Adipocyte (in vitro differentiated cells): ENCODE measurements at places on chromosomes 7 and 10.

DNA sequence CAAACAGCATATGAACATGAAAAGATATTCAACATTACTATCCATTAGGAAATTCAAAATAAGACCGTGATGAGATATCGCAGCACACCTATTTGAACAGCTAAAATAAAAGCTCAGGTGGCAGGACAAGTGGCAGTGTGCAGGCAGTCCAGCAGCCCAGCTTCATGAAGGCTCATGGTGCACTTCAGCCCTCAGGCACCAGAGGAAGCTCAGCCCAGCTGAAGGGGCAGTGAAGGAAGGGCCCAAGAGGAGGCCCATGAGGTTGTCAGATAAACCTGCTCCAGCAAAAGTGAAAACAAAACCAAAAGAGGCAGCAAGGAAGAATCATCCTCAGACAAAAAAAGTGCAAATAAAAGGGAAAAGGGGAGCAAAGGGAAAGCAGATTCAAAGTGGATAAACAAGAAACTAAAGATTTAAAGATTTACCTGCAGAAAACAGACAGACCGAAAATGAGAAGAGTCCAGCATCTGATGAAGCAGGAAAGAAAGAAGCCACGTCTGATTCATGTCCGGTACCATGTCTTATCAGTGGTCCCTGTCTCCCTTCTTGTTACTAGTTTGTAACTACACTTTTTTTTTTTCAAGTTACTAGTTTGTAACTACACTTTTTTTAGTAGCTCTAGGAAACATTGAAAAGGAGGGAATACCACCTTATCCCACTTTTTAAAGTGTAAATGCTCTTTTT, 15.0 kb upstream of the FAM24B start:
- DNase-seq = no peak

- no peak for DNase-seq
Measured at GRCh38 chr7:91512958-91513357, 248.7 kb downstream of the FZD1 start.

DNA sequence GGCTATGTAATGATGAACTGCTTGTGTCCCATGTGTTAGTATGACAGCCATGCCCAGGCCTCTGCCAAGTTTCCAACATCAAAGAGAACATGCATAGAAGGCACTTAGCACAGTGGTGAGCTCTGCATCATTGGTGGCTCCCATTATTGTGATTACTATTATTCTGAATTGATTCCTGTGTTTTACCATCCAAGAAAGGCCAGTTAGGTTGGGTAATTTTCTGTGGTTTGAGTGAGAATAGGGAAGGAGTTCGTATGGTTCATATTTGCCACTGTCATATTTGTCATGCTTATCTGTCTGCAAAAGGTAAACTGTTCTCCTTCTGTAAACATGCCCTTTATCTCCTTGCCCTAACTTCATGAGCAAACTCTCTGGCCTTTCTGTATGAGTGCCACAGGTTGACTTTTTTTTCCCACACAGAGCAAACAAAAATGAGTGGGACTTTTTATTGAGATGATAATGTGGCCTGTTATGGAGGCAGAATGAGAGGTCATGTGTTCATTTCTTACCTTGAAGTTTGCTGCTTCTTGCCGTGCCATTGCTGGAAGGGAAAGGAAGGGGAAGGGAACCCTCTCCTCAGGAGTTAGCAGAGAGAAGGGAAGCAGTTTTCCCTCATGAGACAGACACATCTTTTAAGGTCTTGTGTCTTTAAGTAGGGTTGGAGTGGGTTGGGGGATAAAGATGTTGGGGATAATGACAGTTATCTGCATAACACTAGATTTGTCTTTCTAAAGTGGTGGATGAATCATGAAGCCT, 301.9 kb downstream of the LRMDA start:
- DNase-seq = no peak

DNA sequence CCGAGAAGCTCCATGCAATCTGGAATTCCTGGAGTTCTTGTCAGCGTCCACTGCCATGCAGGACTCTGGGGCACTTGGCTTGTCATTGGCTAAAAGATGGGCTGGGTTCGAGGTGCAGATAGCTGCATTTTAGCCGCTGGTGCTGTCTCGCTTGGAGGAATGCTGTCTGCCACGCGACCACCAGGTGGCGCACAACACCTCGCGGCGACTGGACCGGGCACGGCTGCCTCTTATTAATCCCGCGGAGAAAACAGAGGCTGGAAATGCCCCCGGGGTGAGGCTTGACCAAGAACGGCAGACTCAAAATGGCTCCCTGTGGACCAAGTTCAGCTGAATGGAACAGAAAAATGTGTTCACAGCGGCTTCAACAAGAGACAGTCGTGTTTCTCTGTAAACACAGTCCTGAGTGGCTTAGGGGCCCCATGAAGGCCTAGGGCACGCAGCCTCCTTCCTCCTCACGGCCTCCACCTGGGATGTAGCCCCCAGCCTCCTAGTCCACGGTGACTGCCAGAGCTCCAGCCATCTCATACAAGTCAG, 46.2 kb downstream of the AOC1 start:
- DNase-seq = peak; percentile 86

- DNase-seq = no peak
Measured at GRCh38 chr7:4099651-4100050, 582.4 kb upstream of the FOXK1 start.

GRCh38 chr7:29401769-29402168, 161.9 kb upstream of the PRR15 start:
- no peak for DNase-seq

- peak; percentile 61 for DNase-seq
Measured at GRCh38 chr10:16867556-16867955, 50.3 kb upstream of the RSU1 start.

DNA sequence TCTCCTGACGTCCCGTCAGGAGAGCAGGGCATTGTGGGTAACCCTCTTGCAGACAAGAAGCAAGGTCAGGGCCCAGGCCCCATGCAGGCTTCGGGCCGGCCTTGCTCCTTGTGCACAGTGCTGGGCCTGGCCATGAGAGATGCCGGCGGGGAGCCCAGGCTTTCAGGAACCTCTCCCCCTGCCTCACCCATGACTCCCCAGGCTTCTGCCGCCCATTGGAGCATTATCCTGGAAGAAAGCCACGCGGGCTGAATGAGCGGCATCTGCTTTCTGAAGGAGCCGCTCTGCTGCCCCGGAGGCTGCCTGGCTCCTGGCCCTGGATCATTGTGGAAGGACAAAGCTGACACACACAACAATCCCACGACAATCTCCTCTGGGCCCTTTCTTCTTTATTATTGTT, 233.5 kb downstream of the TCF7L2 start:
- no peak for DNase-seq

- DNase-seq = peak; percentile 3
Measured at GRCh38 chr10:55629793-55630490, 731.1 kb downstream of the ZWINT start.

GRCh38 chr10:75688506-75689300, 257.3 kb downstream of the LRMDA start:
- DNase-seq = no peak

GRCh38 chr7:82410461-82410860, 33.1 kb downstream of the CACNA2D1 start:
- no peak for DNase-seq

GRCh38 chr10:110221044-110221720, 13.8 kb downstream of the MXI1 start:
- peak; percentile 2 for DNase-seq

DNA sequence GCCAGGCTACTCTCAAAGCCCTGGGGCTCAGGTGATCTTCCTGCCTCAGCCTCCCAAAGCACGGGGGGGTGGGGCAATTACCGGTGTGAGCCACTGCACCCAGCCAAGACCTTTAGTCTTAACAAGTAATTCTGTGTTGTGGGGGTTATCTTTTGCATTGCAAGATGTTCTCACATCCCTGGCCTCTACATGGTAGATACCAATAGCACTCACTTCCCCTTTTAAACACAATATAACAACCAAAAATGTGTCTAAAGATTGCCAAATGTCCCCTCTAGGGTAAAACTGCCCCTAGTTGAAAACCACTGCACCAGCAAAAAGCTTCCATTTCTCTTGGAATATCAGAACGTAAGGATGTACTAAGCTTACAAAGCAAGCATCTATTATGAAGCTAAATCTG, 225.0 kb downstream of the CTNNA3 start:
- no peak for DNase-seq

DNA sequence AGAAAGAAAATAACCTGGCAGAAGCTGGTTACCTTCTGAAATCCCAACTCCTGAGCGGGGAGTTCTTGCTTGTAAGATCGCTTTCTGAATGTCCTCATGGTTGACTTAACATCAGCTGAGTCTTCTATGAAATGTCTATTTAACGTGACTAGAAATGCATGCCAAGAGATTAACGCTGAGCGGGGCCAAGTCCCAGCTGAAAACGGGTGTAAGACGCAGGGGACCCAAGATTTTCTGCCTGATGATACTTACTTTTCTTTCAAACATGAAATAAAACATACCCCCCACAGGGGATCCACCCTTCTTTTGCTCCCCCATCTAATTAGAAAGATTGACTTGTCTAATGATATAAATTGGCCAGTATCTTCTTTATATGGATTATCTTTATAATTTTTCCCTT, 14.9 kb downstream of the OR9A2 start:
- DNase-seq = no peak

DNA sequence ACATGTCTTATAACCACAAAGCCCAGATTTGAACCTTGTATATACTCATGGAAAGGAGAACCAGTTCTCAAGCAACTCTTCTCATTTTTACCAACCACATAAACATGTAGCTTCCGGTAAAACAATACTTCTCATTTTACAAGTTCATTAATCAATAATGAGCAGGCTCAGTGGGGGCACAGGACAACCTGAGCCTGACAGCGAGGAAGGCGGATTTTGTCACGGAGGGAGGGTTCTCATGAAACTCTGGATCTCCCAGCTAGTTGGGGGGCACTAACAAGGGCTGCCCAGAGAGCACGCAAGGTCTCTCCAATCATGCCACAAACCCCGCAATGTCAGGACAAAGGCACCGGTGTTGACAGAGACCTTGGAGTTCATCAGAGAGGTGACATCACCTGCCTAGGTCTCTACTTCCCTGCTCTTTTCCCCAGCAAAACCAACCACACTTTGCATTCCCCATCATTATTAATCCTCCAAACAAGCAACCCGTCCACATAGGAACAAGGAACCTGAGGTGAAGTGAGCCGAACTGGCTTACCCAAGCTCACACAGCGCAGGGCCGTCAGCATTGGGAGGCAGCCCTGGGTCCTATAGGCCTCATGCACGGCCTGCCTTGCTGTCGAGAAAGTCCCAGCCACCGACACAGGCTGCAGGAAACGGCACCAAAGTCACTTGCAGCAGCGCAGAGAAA, 192.1 kb upstream of the KLF14 start:
- no peak for DNase-seq

DNA sequence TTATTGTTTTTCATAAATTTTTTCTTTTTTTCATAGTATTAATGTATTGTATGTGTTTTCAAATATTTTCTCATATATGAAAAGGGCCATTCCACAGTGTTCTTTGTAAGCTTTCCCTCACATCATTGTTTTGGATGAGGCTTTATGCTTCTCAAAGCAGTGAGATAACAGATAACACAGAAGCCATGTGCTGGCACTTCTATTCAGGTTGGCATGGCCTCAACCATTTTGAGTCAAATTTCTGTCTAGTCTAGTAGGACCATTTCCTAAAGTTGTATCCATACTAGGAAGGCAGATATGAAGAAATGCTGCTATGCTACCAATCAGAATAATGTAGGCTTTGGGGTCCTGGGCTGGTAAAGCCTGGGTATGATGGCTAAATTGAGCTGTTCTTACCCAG, 135.9 kb upstream of the LAMB4 start:
- no peak for DNase-seq

DNA sequence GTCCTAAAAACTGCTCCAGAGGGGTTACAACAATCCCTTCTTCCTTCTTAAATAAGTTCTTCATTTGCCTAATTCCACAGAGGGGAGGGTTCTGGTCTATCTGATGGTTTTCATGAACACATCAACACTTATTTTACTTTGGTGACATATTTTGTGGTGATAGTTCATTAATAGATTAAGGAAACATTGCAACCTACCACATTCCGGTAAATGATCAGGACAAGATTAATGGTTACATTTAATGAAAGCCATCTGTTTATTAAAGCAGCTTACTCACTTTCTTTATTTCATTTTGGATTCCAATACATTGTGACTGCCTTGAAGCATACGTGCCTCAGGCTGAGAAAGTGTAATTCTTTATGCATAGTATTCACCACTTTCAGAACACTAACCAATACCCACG, 101.0 kb downstream of the SKIDA1 start:
- DNase-seq = no peak

GRCh38 chr7:50197549-50197948, 104.5 kb upstream of the ZPBP start:
- DNase-seq = no peak

DNA sequence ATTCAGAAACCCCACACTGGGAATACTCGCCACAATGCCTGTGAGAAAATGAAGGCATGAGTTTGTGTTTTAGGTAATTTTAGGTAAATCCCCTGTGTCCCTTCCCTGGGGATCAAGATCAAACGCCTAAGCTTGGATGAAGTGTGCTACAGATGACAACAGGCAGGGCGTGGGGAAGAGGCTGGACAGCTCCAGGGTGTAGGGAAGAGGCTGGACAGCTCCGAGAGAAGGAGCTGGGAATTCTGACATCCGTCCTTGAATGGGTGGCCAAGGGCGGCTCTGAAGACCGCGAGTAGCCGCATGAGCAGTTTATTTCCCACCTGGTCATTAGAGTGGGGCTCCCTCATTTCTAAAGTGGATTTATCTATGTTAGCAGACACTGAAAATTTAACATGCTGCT, 109.7 kb downstream of the RAMP3 start:
- peak; percentile 16 for DNase-seq

GRCh38 chr10:122140941-122141623, 130.0 kb upstream of the BTBD16 start:
- DNase-seq = peak; percentile 92

DNA sequence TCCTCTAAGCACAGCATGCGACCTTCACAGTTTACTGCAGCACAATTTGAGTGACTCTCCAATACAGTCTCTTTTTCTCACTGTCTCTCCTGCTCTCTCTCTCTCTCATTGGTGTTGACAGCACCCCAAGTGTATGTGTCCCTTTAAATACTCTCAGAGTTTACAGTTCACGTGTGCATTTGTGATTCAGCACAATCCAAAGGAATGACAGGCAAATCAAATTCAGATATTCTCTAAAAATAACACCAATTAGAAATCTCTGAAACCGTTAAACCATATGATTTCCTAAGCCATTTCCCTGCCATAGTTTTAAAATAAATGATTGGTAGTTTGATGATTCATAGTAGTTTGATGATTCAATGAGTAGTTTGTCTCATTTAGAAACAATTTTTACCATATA, 104.0 kb upstream of the GAD2 start:
- no peak for DNase-seq

GRCh38 chr7:135685306-135686084, 23.2 kb downstream of the STMP1 start:
- DNase-seq = peak; percentile 24

- no peak for DNase-seq
Measured at GRCh38 chr7:101589976-101590662, 39.0 kb downstream of the MYL10 start.

GRCh38 chr7:143434660-143435059, 8.6 kb upstream of the TAS2R60 start:
- DNase-seq = no peak

GRCh38 chr7:19560111-19560883, 148.5 kb downstream of the POLR1F start:
- DNase-seq = peak; percentile 88

- DNase-seq = no peak
Measured at GRCh38 chr10:95880704-95881103, 27.1 kb upstream of the CC2D2B start.
